A549 treated with ZK216348 at 1 μM for 4 hours (cell line): ENCODE measurements at places on chromosomes 3 and 15. TPM values are rescaled to one million over a fixed set of nuclear protein-coding genes. Genes with fewer than 3 reads are reported as not detected.

The NR1I2 gene
- not detected in 5 replicates for total RNA-seq

The RASA2 gene
- 3.6 to 9.6 TPM (median 8.4 TPM) in 5 replicates for total RNA-seq

The RHCG gene
- total RNA-seq: 28.1 to 53.8 TPM (median 41.2 TPM) in 5 replicates

The FETUB gene
- total RNA-seq: 0.14 to 0.34 TPM (median 0.28 TPM) in 3 of 5 replicates, not detected in the others

The TMC3 gene
- total RNA-seq: not detected in 5 replicates

The SNTN gene
- not detected in 5 replicates for total RNA-seq

The RETNLB gene
- total RNA-seq: not detected in 5 replicates

The CCDC191 gene
- 1.4 to 3.7 TPM (median 1.9 TPM) in 5 replicates for total RNA-seq

The TUSC7 gene
- not detected in 5 replicates for total RNA-seq

The SLC24A5 gene
- total RNA-seq: not detected in 5 replicates

The LTF gene
- total RNA-seq: not detected in 5 replicates

The CCNB2 gene
- 90.0 to 125 TPM (median 98.5 TPM) in 5 replicates for total RNA-seq

The ANKUB1 gene
- total RNA-seq: not detected in 5 replicates

The CD200R1 gene
- total RNA-seq: 0.06 to 0.07 TPM in 2 of 5 replicates, not detected in the others

The GRIP2 gene
- total RNA-seq: 0.52 to 2.0 TPM (median 1.4 TPM) in 5 replicates

The C3orf85 gene
- not detected in 5 replicates for total RNA-seq

The NPAP1 gene
- total RNA-seq: not detected in 5 replicates

The ZBED2 gene
- total RNA-seq: 0.19 to 0.43 TPM (median 0.26 TPM) in 5 replicates

The PP2D1 gene
- not detected in 5 replicates for total RNA-seq

The ARL14 gene
- 0.42 to 0.93 TPM (median 0.58 TPM) in 5 replicates for total RNA-seq

The MINAR1 gene
- total RNA-seq: 0.30 to 0.60 TPM (median 0.45 TPM) in 5 replicates

The ANXA2 gene
- total RNA-seq: 4,904 to 5,979 TPM (median 5,020 TPM) in 5 replicates

The STRC gene
- total RNA-seq: 0.06 to 0.19 TPM (median 0.11 TPM) in 5 replicates

The ST8SIA2 gene
- total RNA-seq: 0.25 to 1.3 TPM (median 0.53 TPM) in 5 replicates

The SLC7A14 gene
- not detected in 5 replicates for total RNA-seq

The CHDH gene
- total RNA-seq: 1.4 to 3.0 TPM (median 2.3 TPM) in 5 replicates

The HRG gene
- not detected in 5 replicates for total RNA-seq

The P2RY14 gene
- not detected in 5 replicates for total RNA-seq

The SLC27A2 gene
- total RNA-seq: 32.0 to 42.0 TPM (median 33.3 TPM) in 5 replicates

The UBE2E2 gene
- total RNA-seq: 31.3 to 55.7 TPM (median 39.0 TPM) in 5 replicates

The SH3GL3 gene
- 0.49 to 1.3 TPM (median 0.71 TPM) in 5 replicates for total RNA-seq

The MED12L gene
- 0.30 to 1.2 TPM (median 0.53 TPM) in 5 replicates for total RNA-seq

The PCLAF gene
- 110 to 249 TPM (median 145 TPM) in 5 replicates for total RNA-seq

The SLC6A11 gene
- total RNA-seq: 0.04 to 0.21 TPM (median 0.09 TPM) in 4 of 5 replicates, not detected in the other

The SCN5A gene
- total RNA-seq: 0.54 to 1.9 TPM (median 0.88 TPM) in 5 replicates

The UBA7 gene
- total RNA-seq: 0.47 to 1.1 TPM (median 0.54 TPM) in 5 replicates

The SPATA12 gene
- total RNA-seq: 0.20 to 0.55 TPM (median 0.40 TPM) in 5 replicates

The PGBD4 gene
- total RNA-seq: 1.1 to 1.8 TPM (median 1.6 TPM) in 5 replicates

The COL7A1 gene
- 93.6 to 227 TPM (median 182 TPM) in 5 replicates for total RNA-seq

The MAGEL2 gene
- not detected in 5 replicates for total RNA-seq
